Stimulated activated CD8-positive, alpha-beta memory T cell treated with anti-CD3 and anti-CD28 coated beads, Interleukin-15, amount 100 ng/mL, for 4 hours (primary cell): ENCODE measurements at places on chromosomes 6 and 20.

GRCh38 chr6:31736768-31737314 is 511 bp upstream of the CLIC1 start:
- no peak for DNase-seq

- DNase-seq, result no peak
These were observed 217.9 kb upstream of the FOXA2 start for GRCh38 chr20:22802296-22802695.

- no peak for DNase-seq
These were observed 42.1 kb upstream of the ZNF184 start for GRCh38 chr6:27514906-27515495.

- DNase-seq, result no peak
These were observed 560.1 kb downstream of the UTRN start for GRCh38 chr6:144845186-144845585.

DNA sequence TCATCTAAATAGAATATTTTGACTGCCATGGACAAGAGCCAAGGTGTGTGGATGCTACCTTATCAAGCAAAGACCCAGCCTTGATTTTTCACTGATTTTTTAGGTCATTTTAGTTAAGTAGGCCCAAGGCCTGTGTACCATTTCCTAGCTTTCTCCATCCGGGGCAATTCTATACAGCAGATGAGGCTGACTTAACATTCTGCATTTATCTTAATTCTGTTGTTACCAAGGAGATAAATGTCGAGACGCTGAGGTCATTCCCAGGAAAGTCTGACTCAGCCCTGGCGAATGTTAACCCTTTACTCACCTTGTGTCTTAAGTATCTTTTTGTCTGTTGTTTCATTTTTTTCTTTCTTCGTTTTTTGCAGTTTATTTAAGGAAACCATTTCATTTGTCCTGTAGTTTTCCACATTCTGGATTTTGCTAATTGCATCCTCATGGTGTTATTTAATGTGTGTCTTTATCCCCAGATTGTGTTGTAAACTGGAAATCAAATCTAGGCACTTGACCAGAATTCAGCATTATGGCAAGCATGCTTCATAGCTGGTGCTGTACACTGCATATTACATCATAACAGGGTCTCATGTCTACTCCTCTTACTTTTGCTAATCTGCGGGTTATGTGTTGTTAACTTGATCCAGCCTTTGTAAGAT is 277.0 kb downstream of the CDKAL1 start:
- no peak for DNase-seq

GRCh38 chr6:44737829-44738528 is 350.5 kb downstream of the CDC5L start:
- DNase-seq, result no peak

DNA sequence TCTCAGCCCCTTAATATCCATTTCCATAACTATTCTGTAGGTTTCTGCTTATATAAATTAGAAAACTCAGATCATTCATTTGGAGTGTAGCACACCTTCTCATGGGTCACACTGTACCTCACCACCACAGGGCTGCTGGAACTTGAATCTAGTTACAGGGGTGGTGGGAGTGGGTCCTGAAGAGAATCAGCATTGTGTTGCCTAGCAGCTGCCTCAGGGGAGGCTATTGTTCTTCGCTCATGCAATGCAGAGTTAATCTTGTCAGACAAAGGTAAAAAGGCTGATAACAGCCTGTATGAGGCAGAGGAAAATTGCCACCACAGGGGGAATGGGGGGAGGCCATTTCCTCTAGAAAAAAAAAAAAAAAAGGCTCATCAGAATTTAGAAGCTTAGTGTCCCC is 496.0 kb upstream of the ADGRB3 start:
- DNase-seq, result no peak

GRCh38 chr6:27279513-27280063 is 32.1 kb downstream of the PRSS16 start:
- DNase-seq, result no peak

DNA sequence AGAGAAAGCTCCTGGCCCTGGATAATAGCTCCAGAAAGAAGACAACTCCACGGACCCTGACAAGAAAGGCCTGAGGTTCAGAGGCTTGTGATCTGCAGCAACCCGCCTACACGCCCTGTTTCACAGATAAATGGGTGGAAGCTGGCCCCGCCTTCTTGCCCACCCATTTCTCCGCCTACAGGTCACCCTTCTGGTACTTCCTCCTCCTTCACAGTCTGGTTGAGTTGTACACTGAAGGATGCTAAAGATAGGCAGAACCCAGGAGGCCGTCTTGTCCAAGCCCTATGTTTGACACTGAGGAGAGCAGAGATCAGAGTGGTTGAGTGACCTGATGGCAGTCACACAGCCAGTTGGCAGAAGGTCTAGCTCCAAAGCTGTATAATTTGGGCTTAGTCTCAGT is 34.2 kb upstream of the MDGA1 start:
- DNase-seq, result peak; percentile 42

DNA sequence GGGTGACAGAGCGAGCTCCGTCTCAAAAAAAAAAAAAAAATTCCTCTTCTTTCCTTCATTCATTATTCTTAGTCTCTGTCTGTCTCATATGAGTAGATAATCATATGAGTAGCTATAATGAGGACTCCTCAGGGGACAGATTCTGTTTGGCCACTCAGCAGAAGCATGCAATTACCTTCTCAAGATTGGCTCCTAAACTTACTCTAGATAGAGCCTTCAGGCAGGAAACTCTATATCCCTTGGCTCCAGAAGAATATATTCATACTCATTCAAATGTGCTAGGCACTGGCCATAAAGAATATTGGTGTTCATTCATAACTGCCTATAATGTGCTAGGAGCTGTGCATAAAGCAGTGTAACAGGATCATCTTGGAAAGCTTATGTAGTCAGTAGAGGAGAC is 2.2 kb upstream of the ACAT2 start:
- no peak for DNase-seq

DNA sequence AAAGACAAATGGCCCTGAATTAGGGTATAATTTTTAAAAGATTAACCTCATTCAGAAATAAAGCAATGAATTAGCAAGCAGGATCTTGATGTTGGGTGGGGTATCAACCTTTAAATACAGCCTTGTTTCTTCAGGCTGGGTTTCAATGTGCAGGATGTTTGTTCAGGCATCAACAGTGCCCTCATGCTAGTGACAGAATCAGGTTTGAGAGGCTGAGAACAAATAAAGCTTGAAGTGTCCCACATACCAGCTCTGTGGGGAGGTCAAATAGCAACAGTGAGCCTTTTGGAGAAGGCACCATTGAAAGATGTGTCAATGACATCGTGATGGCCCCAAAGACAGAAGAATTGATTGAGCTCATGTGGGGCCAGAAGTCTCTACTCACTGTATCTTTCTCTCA is 68.2 kb downstream of the MTFR2 start:
- no peak for DNase-seq

- DNase-seq, result no peak
These were observed 338 bp downstream of the E2F3 start for GRCh38 chr6:20402092-20402341.

GRCh38 chr6:6758546-6758914 is 170.0 kb downstream of the LY86 start:
- no peak for DNase-seq

GRCh38 chr20:19692685-19693119 is 65.4 kb upstream of the RIN2 start:
- no peak for DNase-seq

DNA sequence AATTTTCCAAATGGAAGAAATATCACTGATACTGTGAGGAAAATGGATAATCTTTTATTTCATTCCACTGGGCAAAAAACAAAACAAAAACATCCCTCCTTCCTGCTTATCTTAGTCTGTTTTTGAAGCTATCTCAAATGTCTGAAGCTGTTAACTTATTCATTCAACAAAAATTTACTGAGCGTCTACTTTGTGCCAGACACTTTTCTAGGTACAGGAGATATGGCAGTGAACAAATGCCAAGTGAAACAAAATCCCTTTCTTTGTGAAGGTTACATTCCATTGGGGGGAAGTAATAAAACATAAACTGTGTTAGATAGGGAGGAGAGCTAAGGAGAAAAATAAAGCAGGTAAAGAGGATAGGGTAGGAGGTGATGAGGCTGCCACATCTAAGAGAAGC is 47.5 kb downstream of the TNFRSF21 start:
- no peak for DNase-seq

DNA sequence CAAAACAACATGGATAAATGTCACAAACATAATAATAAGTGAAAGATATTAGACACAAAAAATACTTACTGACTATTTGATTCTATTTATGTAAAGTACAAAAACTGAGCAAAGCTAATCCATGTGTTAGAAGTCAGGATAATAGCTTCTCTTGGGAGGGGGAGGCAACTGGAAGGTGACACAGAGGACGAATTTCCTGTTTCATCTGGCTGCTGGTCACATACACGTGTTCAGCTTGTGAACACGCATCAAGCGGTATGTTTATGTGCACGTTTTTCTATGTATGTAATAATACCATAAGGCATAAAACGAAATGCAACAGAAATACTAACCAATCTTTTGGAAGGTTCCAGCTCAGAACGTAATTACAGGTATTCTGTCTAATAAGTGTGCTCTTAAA is 54.3 kb downstream of the MKKS start:
- no peak for DNase-seq

DNA sequence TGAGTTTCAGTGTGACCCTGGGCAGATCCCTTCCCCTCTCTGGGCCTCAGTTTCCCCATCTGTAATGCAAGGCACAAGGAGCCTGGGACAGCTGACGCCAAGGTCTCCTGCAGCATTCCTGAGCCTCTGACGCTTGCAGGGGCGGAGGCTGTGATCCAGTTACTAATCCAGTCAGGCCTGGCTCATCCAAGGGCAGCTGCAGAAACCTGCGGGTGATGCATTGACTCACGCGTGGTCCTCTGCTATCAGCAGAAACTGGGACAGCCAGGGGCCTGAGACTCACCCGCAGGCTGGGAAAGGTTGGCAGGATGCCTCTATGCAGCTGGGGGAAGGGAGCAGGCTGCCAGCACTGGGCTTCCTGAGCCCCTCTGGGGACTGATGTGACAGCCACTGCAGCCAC is 65.0 kb upstream of the SIRPA start:
- no peak for DNase-seq

- DNase-seq, result peak; percentile 22
These were observed 44.1 kb downstream of the DPPA5 start for GRCh38 chr6:73309785-73310502.

- no peak for DNase-seq
These were observed at the start of gene TUBB2B for GRCh38 chr6:3227363-3228045. Gene TUBB2B (minus strand): TSS chr6:3227653. CDS start chr6:3227543, 110 bp downstream.

DNA sequence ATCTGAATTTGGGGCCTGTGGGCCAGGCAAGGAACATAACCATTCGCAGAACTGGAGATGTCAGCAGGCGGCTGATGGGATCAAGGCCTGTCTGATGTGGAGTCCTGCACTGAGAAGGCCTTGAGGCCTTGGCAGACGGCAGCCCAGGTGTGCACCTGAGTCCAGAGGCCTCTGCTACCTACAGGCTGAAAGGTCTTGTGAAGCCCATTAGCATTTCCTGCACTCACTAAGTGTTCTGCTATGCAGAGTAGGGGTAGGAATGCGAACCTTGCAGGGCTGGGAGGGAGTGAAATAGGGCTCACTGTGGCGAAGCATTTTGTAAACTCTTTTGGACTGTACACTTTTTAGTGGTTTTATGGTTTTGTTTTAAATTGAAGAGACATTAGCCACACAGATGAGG is 48.3 kb upstream of the RNF24 start:
- no peak for DNase-seq

DNA sequence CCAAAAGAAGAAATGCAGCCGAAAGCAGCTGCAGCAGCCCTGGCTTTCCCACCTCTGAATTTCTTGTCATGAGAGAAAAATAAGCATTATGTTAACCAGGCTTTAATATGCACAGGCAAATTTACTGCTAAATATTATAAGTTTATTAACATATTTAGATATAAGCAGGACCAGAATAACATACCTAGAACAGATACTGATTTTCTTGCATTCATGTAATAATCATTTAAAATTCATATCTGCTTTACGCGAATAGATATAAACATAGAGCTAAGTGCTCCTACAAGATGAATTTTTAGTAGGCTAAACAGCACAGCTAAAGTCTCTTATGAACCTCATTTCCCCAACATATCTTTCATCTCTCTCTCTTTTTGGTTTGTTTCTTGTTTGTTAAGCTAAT is 14.7 kb downstream of the CD93 start:
- no peak for DNase-seq

DNA sequence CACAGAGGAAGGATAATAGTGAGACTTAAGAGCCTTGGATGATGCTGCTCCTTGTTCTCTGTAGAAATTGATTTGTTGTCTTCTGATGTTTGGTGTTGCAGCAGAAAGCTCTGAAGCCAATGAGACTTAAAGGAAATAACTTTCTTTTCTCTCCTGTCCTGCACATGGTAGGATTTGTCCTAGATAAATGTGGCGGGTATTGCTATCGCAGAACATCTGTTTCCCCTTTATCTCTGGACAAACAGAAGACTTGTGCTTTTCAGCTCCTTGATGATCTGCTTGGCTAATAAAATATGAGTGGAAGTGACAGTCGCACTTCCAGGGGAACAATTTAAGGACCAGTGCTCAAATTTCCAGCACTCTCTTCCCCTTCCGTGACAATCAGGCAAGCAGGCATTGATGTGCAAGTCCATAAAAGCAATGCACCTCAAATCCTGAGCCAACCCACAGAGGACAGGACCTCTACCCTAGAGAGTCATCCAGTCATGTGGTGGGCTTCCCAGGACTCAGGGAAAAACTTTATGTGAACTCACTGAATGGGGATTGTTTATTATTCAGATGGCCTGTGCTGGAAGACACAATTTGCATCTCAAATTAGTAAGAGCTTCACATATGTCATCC is 9.9 kb upstream of the NCR2 start:
- no peak for DNase-seq

GRCh38 chr20:60306105-60306504 is 347.9 kb downstream of the CDH26 start:
- no peak for DNase-seq

GRCh38 chr20:23503649-23504048 is 12.7 kb downstream of the CST8 start:
- DNase-seq, result no peak

GRCh38 chr20:21302664-21303060 is 469 bp upstream of the XRN2 start:
- DNase-seq, result no peak

DNA sequence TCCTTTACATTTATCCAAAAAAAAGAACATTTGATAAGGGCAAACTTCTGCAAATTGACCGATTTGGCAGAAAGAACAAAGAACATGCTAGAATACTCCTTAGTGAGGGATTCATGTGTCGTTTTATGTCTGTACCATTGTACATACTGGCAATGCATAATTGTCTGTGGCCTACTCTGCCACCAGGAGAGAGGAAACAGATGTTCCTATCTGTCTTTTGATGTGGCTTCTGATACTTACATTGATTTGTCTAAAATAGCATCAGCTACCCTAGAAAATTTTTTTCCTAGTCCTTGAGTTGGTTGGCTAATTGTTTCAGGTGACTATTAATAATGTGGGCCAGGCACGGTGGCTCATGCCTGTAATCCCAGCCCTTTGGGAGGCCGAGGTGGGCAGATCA is 654.1 kb downstream of the KIF16B start:
- DNase-seq, result no peak
